ENCODE measurements at places on chromosomes 12 and 14.

DNA sequence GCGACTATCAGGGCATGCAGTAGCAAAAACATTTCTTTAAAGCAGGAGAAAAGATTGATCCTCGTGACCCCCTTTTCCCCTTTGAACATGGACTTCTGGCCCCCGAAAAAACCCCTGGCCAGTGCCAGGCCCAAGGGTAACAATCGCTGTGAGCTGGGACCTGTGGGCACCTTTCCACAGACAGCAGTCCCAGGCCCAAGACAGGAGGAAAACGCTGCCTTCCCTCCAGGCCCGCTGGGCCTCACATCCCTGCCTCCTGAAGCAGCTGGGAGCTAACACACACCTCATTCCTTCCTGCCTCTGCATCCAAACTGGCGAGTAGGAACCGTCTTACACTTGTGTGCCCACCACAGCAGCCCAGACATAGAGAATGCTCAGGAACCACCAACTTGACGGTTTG is 1.2 kb downstream of the VWF start:
- DNase-seq: no peak

DNA sequence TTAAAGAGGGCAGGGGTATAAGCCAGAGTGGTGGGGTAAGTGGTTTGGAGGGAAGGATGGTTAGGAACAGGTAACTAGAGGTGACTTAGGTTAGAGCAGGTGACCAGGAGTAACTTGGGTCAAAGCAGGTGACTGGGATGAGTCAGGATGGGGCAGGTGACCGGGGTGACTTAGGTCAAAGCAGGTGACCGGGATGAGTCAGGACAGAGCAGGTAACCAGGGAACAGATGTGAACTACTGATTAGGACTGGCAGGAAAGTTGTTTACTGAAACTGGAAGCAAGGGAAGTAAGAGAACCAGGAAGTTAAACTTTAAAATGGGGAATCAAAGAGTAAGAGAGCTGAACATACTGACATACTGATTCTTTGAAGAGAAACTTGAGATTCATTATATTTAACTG is 57.4 kb downstream of the FSCB start:
- no peak for DNase-seq

DNA sequence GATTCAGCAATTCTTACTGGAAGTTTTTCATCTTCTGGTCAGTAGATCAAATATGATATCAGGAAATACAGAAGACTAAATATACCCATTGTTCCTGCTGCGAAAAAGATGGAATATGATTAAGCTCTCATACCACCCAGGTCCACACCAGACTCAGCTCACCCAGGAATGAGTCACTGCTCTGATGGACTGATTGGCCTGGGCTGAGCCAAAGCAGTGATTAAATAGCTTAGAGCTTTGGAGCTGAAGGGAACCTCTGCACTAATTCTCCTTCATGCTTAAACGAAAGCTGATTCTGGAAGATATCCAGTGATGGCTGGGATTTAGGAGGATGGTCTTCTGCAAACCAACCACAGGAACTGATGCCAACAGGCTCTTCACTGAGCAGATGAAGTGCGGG is 62.0 kb upstream of the SYT1 start:
- no peak for DNase-seq

DNA sequence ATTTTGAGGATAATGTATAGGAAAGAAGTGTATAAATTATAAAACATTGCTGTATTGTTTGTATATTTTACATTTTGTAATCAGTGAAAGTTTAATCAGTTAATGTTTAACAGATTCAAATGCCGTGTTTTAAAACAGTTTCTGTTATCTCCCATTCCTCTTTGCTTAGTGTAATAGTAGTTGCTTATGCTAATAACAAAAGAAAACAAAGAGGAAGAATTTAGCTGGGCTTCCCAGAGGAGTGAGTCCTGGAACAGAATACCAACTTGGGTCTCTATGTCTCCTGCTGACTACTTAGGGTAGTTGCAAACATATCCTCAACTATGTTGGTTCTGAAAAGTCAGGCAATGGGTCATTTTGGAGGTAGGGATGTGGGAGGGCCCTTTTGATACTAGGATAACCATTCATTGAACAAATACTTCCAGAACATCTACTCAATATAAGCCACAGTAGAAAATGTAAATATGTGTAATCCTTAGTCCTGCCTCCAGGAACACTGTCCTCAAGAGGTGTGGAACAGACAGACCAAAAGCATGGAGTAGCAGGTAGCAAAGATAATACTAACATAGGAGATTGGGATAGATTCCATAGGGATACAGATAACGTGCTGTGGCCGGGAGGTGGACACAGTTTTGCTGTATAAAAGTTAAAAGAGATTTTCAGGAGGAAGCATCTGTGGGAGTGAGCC is 36.1 kb upstream of the EVL start:
- DNase-seq: no peak

- DNase-seq: no peak
Measured at GRCh38 chr12:123522164-123522563, 11.4 kb downstream of the RILPL1 start.

DNA sequence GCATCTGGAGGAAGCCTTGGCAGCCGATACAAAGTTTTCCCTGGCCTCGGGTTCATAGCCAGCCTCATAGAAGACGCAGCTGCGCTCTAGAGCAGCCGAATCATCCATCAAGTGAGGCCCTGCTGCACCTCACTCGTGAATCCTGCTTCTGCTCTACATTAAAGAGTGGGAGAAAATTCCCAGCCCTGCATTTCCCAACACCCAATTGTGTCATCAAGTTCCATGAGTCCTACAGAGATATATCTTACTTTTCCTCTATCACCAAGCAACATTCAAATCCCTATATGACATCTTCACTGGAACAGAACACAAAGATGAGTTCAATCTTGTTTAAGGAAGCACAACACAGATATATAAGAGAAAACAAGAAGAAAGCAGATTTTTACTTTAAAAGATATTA is 139.3 kb downstream of the TTC7B start:
- no peak for DNase-seq

GRCh38 chr12:104354167-104354867 is 50.8 kb downstream of the EID3 start:
- DNase-seq: no peak

DNA sequence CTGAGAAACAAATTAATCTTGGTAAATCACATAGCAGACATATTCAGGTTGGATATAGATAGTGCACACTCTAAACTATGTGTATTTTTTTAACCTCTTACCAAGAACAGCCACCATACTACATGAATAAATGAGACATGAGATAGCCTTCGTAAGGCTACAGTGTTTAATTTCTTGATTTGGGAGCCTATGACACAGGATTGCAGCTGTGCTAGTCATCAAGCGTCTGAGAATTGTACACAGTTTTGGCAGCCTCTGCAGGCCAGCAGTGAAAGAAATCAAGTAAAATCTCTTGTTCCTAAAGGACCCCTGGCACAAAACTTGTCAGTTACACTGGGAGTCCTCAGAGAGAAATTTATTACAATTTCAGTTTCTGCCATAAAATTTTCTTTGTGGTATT is 236.1 kb downstream of the C12orf50 start:
- DNase-seq: no peak

DNA sequence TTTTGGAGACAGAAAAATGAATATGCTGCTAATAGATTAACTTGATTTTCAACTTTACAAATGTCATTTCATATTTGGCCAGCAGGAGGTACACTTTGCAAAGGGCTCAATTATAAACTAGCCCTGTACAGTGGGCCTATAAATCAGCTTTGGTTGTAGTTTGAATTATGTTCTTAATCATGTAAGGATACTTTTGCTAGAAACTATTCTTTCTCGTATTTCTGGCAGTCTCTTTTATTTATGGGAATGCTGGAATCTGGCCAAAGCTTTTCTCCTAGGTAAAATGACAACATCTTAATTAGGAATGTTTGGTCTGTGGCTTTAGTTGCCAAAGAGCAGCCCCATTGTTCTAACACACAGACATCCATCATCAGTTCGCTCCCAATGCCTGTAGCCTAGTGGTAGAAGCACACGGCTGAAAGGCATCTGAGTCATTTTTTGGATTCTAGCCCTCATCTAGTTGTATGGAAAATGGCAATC is 1322.3 kb upstream of the SEL1L start:
- DNase-seq: no peak

GRCh38 chr12:77723308-77723707 is 107.4 kb upstream of the NAV3 start:
- DNase-seq: no peak

Data from activated T-cell treated with anti-CD3 and anti-CD28 coated beads, Interleukin-2, amount 50 U/mL, for 48 hours (primary cell).